ENCODE measurements at places on chromosomes 2 and 18. TPM values are rescaled to one million over a fixed set of nuclear protein-coding genes. Genes with fewer than 3 reads are reported as not detected.
A peak's percentile ranks its signal among the peaks of the same experiment; 100 is the strongest.

GRCh38 chr2:120607506-120607905 lies 128.2 kb upstream of the GLI2 start:
- DNase-seq = no peak

GRCh38 chr2:191935247-191935646 lies 88.4 kb upstream of the CAVIN2 start:
- DNase-seq = no peak

DNA sequence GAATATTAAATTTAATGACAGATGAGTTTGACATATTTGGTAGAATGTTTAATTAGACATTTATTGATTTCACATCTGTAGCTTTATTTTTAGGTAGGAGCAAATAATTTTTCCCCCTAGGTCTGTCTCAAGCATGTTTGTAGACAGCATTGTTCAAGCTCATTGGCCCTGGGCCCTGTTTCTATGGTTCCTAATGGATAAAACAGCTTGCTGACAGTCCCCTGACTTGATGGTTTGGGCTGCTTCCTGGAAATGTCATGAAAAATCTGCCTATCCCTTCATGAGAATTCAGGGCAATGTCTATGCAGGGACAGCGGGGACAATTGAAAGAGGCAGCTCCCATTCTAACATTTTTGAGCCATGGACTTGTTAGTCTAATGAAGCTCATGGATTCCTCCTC lies 14.6 kb upstream of the MEP1B start:
- no peak for DNase-seq

DNA sequence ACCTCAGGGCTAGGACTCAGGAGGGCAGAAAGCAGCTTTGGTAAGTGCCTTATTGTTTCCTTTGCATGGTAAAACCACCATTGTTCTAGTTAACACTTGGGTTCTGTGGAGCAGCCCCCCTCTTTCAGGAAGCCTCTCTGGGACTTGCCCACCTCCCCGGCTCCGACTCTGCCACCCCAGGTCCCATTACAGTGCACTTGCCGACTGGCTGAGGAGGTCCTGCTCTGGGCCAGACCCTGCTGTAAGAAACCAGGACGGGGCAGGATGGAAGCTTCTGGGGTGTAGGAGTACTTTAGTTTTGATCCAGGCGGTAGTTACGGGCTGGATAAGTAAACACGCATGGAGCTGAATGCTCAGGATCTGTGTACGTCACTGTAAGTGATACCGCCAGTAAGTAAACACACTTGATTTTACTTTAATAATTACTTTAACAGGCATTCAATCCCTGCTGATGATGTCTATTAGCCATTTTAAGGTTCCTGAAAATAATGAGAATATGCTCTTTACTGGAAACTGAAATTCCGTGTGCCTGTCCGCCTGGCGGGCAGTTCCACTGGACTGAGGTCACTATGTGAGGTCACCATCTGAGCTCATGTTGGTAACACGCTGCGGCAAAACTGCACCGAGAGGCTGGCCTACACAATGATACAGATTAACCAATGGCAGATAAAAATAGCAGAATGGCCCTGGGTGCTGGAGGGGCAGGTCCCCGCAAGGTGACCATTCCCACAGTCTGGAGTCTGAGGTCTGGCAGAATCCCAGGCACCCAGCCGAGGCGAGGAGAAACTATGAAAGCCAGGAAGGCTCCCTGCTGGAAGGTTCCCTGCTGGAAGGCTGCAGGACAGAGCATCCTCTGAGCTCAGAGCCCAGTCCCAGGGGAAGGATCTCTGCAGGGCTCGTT lies 25.2 kb downstream of the HS1BP3 start:
- no peak for DNase-seq

GRCh38 chr2:103664690-103665089 lies 902.9 kb downstream of the TMEM182 start:
- no peak for DNase-seq

GRCh38 chr2:240985881-240986786 lies 12.3 kb upstream of the SNED1 start:
- no peak for DNase-seq

DNA sequence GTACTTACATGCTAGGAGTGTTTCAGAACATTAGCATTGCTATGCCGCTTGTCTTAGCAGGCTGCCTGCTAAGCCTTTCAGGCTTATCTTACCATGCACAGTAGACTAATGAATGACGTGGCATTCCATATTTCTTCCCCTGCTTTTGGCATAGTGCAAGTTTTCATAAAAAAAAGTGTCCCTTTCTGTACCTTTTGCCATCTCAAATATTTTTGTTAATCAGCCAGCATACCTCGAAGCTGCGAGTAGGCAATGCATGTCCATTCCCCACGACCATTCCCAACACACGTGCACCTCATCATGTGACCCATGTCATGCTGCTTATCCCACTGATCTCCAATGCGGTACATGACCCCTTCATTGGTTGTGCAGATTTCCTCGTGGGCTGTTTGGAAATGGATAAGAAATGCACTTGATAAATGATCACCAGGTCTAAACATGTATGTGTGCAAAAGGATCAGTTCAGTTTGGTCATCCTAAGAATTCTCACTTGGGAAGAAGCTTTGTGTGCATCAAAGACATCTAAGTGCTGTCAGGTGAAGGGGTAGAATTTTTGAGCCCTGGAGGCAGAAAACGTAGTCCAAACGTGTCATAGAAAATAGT lies 13.9 kb downstream of the FN1 start:
- no peak for DNase-seq

DNA sequence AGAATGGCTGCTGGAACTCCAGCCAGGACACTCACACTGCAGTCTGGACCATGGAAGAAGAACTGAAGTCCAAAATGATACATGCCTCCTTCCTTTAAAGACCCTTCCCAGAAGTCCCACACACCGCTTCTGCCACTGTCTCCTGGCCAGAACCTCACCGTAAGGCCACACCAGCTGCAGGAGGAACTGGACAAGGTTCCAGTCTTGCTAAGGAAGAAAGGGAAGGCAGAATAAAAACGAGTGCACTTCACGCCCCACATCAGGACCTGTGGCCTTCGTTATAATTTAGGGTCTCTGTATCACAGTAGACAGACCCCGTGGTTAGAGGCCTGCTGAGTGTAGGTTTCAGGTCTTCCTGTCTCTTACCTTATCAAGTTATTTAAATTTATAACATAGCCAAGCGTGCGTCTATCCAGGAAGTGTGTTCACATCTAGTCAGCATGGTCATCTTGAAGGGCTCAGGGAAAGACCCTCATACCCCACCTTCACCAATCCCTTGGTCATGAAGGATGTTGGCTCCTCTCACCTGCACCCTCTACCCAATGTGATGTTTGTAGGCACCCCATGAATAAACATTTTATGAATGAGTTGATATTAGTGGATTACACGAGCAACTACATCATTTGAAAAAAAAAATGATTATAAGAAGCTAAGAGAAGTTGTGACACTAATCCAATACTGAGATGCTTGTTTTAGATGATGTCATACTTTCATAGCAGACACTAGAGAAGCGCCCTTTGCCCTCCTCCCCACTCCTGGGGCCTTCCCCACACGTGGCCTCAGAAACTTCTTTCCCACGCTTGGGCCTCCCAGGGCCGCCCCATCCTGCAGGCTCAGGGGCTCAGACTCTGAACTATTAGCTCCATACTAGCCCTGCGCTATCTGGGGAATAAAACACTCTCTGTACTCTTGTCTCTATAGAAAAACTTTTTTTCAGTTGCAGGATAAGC lies 157.6 kb downstream of the FAM210A start:
- no peak for DNase-seq

DNA sequence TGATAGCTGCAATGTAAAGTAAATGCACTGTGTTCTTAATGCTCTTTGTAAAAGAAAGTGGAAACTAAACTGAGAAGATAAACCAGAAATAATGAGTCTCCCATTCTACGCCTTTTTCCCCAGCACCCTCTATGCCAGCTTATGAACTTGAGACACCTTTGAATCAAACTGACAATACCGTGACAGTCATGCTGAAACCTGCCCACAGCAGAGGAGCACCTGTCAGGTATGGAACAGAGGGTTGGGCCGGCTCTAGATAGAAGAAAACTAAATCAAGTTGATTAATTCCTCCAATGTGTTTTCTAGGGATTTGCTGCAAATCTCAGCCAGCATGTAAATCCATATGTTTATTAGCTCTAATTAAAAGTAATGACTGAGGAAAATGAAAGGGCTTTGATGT lies 520.6 kb upstream of the RAB12 start:
- no peak for DNase-seq

GRCh38 chr2:212974692-212975091 lies 176.7 kb downstream of the IKZF2 start:
- peak; percentile 43 for DNase-seq

GRCh38 chr18:4335386-4335785 lies 119.7 kb downstream of the DLGAP1 start:
- no peak for DNase-seq

The TRIM43 gene
- total RNA-seq = not detected

The PCARE gene
- not detected for total RNA-seq

The IL36A gene
- not detected for total RNA-seq

The SPHKAP gene
- 0.17 TPM for total RNA-seq

The FAM124B gene
- total RNA-seq = not detected

The SIX3 gene
- not detected for total RNA-seq

The ATL2 gene
- 60.0 TPM for total RNA-seq

The REG1B gene
- total RNA-seq = not detected

The MYO3B gene
- 1.1 TPM for total RNA-seq

The MOGAT1 gene
- not detected for total RNA-seq

All from kidney epithelial cell (primary cell).